ENCODE measurements at places on chromosomes 5 and 9. TPM values are rescaled to one million over a fixed set of nuclear protein-coding genes. Genes with fewer than 3 reads are reported as not detected.

- no peaks in the 10 kb centered on the region for H3K4me1 ChIP-seq
- no peak for DNase-seq
- H3K4me3 ChIP-seq, result no peak overlapping the region
- H3K27ac ChIP-seq, result no peak overlapping the region
- H3K27me3 ChIP-seq, result no peaks in the 10 kb centered on the region
Measured at GRCh38 chr5:39100301-39100850, 26.2 kb upstream of the RICTOR start.

Gene SOX30
- 0.41 TPM for total RNA-seq

GRCh38 chr5:57784121-57784520 lies 301.5 kb upstream of the ACTBL2 start:
- H3K4me1 ChIP-seq, result peaks cover 17% of the 10 kb centered on the region
- H3K36me3 ChIP-seq, result no peaks in the 10 kb centered on the region
- no peak for DNase-seq

DNA sequence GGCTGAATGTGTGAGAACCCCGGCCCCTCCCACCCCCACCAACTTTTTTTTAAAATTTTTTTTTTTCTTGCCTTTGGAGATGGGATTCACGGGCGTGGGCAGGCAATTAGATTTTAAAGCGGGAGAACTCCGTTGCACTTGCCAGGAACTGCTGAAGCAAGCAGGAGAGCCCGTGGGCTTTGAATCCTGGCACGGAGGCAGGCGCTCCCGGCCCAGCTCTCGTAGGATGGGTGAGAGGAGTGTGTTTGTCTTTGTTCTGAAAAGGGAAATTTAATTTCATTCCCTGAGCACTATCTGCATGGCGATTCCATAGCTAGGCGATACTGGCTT lies 54.3 kb upstream of the BOD1 start:
- H3K4me1 ChIP-seq, result peaks cover 65% of the 10 kb centered on the region
- no peak for DNase-seq
- H3K27ac ChIP-seq, result peak overlapping the region; percentile 48
- peak overlapping the region; percentile 13 for H3K4me3 ChIP-seq
- H3K27me3 ChIP-seq, result peaks cover 21% of the 10 kb centered on the region

GRCh38 chr9:99732715-99733114 lies 89.0 kb upstream of the NR4A3 start:
- H3K4me3 ChIP-seq, result no peak overlapping the region
- no peaks in the 10 kb centered on the region for H3K36me3 ChIP-seq
- peaks cover 10% of the 10 kb centered on the region for H3K4me1 ChIP-seq
- DNase-seq, result no peak
- no peak overlapping the region for H3K27ac ChIP-seq

Gene ASTN2
- total RNA-seq, result 18.7 TPM

Gene C9
- total RNA-seq, result 0.21 TPM

GRCh38 chr5:135997673-135998335 lies 31.0 kb upstream of the TGFBI start:
- no peaks in the 10 kb centered on the region for H3K27me3 ChIP-seq
- no peaks in the 10 kb centered on the region for H3K36me3 ChIP-seq
- H3K4me3 ChIP-seq, result no peak overlapping the region
- H3K4me1 ChIP-seq, result no peaks in the 10 kb centered on the region
- no peak overlapping the region for H3K27ac ChIP-seq
- DNase-seq, result peak; percentile 36

- peak; percentile 41 for DNase-seq
- H3K36me3 ChIP-seq, result peaks cover 42% of the 10 kb centered on the region
- no peaks in the 10 kb centered on the region for H3K27me3 ChIP-seq
- H3K27ac ChIP-seq, result peak overlapping the region; percentile 97
- peak overlapping the region; percentile 95 for H3K4me3 ChIP-seq
- peaks cover 46% of the 10 kb centered on the region for H3K4me1 ChIP-seq
Measured at GRCh38 chr9:72363908-72364678, 915 bp downstream of the ZFAND5 start.

DNA sequence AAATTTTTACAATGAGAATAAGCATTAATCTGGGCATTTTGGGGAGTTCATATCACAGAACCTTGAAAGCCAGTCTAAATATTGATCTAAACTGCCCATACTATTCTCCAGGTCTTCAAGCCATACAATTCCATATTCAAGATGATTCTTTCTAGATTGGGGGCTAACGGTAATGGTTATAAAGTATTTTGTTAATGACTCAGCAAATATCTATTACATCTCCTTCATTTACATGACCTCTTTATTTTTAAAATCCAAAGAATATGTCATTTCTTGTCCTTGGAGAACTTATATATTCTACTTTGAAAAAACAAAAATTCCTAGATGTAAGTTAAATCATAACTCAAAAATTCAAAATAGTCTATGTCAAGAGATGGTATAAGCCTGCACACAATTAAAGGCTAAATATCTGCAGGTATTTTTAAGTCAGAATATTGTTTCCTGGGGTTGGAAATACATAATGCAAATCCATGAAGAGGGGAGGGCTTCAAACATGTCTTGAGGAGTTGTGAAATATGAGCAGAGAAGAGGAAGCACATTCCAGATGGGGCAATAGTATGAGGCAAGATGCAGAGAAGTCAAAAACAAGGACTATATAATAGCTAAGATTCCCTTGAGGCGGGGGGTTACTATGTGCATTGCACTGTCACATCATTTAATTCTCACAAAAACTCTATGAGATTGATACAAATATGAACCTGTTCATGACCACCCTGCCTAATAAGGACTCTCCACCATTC lies 526.4 kb downstream of the NR2F1-AS1 start:
- peaks cover 22% of the 10 kb centered on the region for H3K4me1 ChIP-seq
- no peak for DNase-seq
- no peak overlapping the region for H3K4me3 ChIP-seq
- no peak overlapping the region for H3K27ac ChIP-seq

DNA sequence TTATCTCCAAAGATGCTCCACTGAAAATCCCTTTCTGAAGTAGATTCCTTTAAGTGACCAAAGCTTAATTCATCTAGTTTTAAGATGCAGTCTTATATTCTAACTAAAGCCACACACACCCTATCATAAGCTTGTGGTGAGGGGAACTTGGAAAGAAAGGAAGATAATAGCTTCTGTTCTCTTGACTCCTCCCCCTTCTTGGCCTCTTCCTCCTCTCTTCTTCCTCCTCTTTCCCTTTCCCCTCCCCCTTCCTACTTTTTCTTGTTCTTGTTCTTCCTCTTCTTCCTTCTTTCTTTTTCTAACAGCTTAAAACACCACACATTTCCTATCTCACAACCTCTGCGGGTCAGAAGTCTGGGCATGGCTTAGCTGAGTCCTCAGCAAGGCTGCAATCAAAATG lies 23.5 kb downstream of the IL7R start:
- no peaks in the 10 kb centered on the region for H3K27me3 ChIP-seq
- H3K36me3 ChIP-seq, result no peaks in the 10 kb centered on the region
- no peak overlapping the region for H3K4me3 ChIP-seq

DNA sequence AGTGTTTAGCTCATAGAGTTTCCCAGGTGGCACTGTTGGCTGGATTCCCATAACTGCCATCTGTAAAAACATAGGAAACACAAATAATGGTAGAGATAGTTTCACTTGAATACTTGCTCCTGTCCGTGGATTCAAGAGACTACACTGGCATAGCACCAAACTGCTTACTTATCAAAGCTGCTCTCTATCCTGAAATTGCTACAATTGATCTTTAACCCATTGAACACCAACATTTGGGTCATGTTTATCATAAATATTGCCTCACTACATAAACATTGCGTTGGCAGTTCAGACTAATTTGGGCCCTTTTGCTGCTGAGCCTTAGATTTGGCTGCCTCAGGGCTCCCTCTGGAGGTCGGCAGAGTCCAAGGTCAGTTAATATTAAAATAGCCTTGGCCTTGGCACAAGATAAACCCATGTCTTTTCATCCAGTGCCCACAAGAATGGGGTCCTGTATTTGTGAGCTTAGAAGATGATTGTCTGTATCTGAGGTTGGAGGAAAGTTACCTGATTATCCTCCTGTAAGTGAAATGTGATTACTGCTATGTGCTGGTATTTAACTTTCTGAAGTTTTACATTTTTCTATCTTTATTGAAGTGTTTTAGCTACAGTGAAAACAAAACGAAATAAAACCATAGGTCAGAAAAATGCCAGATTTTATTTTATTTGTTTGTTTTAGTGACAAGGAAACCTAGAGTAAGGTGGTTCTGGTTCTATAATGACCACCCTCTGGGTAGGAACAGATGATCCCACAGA lies 4.0 kb upstream of the RANBP3L start:
- no peaks in the 10 kb centered on the region for H3K36me3 ChIP-seq
- no peak overlapping the region for H3K27ac ChIP-seq
- peaks cover 17% of the 10 kb centered on the region for H3K4me1 ChIP-seq
- peak; percentile 32 for DNase-seq
- no peak overlapping the region for H3K4me3 ChIP-seq

Measured in WTC11 (cell line).